ENCODE measurements at places on chromosomes 5 and 9.
A peak's percentile ranks its signal among the peaks of the same experiment; 100 is the strongest.

GRCh38 chr5:36521838-36522745 is 84.3 kb upstream of the SLC1A3 start:
- no peaks in the 10 kb centered on the region for H3K27me3 ChIP-seq
- H3K27ac ChIP-seq, result no peak overlapping the region
- H3K4me3 ChIP-seq, result no peak overlapping the region

- H3K27me3 ChIP-seq, result peaks cover 6% of the 10 kb centered on the region
- DNase-seq, result no peak
- H3K36me3 ChIP-seq, result no peaks in the 10 kb centered on the region
- H3K27ac ChIP-seq, result no peak overlapping the region
- no peaks in the 10 kb centered on the region for H3K4me1 ChIP-seq
Observed at GRCh38 chr9:86891091-86891490, 56.2 kb downstream of the GAS1 start.

DNA sequence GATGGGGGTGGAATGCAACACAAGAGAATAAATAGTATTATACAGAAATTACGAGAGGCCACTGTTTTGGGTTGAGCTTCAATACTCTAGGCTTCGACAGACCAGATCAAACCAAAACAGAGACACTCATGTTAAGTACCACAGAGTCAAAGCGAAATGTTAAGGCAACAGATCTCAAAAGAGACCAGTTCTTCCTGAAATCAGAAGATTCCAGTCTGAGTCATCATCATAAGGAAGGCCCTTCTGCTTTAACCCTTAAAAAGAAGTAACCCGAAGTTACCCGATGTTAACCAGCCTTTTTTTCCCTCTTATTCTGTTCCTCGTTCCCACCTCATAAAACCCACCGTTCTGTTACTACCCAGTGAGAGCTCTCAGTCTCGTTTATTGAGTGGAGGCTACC is 75.9 kb downstream of the SFXN1 start:
- DNase-seq, result no peak
- no peak overlapping the region for H3K4me3 ChIP-seq

DNA sequence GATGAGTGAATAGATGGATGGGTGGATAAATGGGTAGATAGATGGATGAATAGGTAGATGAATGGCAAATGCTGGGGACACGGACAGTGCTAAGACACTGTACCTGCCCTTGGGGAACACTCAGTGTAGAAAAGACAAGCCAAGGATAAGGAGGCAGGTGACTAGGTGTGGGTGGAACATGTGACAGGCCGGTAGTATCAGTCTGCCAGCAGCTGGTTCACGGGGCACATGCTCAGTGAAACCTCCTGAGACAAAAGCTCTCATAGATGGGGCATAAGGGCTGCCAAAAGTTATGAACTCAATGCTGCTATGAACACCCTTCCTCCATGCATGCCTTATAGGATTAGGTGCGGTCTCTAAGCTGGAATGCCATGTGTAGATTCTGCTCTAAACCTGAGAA is 71.0 kb downstream of the C5orf15 start:
- DNase-seq, result no peak
- H3K27ac ChIP-seq, result no peak overlapping the region
- no peaks in the 10 kb centered on the region for H3K27me3 ChIP-seq
- no peak overlapping the region for H3K4me3 ChIP-seq
- no peaks in the 10 kb centered on the region for H3K4me1 ChIP-seq
- H3K36me3 ChIP-seq, result no peaks in the 10 kb centered on the region

- H3K4me3 ChIP-seq, result no peak overlapping the region
- peaks cover 25% of the 10 kb centered on the region for H3K4me1 ChIP-seq
Observed at GRCh38 chr5:163564321-163564938, 59.0 kb downstream of the MAT2B start.

- H3K4me1 ChIP-seq, result no peaks in the 10 kb centered on the region
- H3K27ac ChIP-seq, result no peak overlapping the region
- no peak overlapping the region for H3K4me3 ChIP-seq
- DNase-seq, result no peak
- no peaks in the 10 kb centered on the region for H3K36me3 ChIP-seq
- H3K27me3 ChIP-seq, result peaks cover 8% of the 10 kb centered on the region
Observed at GRCh38 chr9:87324613-87325194, 173.0 kb upstream of the DAPK1 start.

- H3K36me3 ChIP-seq, result no peaks in the 10 kb centered on the region
- H3K4me1 ChIP-seq, result no peaks in the 10 kb centered on the region
- H3K27ac ChIP-seq, result no peak overlapping the region
- peaks cover 6% of the 10 kb centered on the region for H3K27me3 ChIP-seq
- no peak for DNase-seq
- no peak overlapping the region for H3K4me3 ChIP-seq
Observed at GRCh38 chr5:38596981-38597380, 40.5 kb upstream of the LIFR start.

DNA sequence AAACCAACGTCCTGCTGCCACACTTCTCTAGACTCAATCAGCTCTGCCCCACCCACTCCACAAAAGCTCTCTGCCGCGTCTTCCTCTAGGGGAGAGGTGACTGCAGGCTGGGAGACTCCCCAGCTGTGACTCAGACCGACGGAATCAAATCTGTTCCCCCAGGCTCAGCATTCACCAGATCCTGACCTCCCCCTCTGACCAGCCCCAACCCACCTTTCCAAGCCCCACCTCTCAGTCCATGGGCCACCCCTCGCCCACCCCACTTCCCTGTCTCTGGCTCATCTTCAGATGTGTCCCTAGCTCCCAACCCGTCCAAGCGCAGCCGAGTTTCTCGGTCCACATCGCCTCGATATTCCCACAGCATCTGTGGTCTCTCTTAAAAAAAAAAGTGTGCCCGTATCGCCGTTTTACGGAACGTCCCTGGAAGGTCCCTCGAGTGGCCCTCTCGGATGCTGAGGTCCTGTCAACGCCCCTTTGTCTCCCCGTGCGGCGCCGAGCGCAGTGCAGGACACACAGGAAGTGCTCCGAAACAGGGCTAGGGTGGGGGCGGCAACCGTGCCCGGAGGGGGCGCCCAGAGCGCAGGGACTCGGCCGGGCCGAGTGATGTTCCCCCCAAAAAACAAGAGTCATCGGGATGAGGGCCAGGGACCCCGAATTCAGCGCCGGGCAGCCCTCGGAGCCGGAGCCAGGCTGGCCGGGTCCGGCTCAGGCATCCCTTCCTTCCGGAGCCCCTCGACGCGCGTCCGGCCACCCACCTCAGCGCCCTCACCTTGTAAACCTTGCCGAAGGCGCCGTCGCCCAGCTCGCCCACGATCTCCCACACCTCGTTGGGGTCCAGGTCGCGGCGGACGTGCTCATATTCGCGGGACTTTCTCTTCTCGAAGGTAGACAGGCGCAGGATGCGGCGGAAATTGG is 649 bp downstream of the STK10 start:
- peak overlapping the region; percentile 99 for H3K27ac ChIP-seq
- peaks cover 34% of the 10 kb centered on the region for H3K4me1 ChIP-seq
- peaks cover 23% of the 10 kb centered on the region for H3K36me3 ChIP-seq
- peak overlapping the region; percentile 99 for H3K4me3 ChIP-seq

- no peak overlapping the region for H3K27ac ChIP-seq
- H3K27me3 ChIP-seq, result peaks cover 41% of the 10 kb centered on the region
- H3K36me3 ChIP-seq, result no peaks in the 10 kb centered on the region
- DNase-seq, result no peak
- peaks cover 23% of the 10 kb centered on the region for H3K4me1 ChIP-seq
- peak overlapping the region; percentile 20 for H3K4me3 ChIP-seq
Observed at GRCh38 chr9:74499770-74500583, 2.8 kb downstream of the RORB start.

DNA sequence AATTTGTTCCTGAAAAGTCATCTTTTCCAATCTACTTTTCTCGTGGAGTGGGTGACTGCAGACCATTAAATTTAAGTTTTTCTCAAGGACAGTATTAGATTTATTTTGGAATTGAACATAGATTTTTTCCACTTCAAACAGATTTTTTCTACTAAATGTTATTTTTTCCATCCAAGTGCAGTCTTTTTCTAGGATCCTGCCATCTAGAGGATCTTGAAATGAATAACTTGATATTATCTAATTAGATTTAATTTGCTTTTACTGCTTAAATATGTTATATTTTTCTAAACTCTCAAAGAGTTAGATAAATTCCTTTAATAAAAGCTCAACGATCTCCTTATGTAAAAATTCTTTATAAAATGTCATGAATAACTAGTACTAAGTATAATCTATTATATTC is 136.9 kb upstream of the PRR16 start:
- H3K4me3 ChIP-seq, result no peak overlapping the region
- no peaks in the 10 kb centered on the region for H3K27me3 ChIP-seq
- no peak for DNase-seq
- no peaks in the 10 kb centered on the region for H3K36me3 ChIP-seq
- no peak overlapping the region for H3K27ac ChIP-seq
- H3K4me1 ChIP-seq, result no peaks in the 10 kb centered on the region

- H3K36me3 ChIP-seq, result no peaks in the 10 kb centered on the region
- no peak for DNase-seq
- H3K4me3 ChIP-seq, result no peak overlapping the region
- H3K4me1 ChIP-seq, result no peaks in the 10 kb centered on the region
Observed at GRCh38 chr9:115364991-115365390, 247.0 kb upstream of the TNC start.

DNA sequence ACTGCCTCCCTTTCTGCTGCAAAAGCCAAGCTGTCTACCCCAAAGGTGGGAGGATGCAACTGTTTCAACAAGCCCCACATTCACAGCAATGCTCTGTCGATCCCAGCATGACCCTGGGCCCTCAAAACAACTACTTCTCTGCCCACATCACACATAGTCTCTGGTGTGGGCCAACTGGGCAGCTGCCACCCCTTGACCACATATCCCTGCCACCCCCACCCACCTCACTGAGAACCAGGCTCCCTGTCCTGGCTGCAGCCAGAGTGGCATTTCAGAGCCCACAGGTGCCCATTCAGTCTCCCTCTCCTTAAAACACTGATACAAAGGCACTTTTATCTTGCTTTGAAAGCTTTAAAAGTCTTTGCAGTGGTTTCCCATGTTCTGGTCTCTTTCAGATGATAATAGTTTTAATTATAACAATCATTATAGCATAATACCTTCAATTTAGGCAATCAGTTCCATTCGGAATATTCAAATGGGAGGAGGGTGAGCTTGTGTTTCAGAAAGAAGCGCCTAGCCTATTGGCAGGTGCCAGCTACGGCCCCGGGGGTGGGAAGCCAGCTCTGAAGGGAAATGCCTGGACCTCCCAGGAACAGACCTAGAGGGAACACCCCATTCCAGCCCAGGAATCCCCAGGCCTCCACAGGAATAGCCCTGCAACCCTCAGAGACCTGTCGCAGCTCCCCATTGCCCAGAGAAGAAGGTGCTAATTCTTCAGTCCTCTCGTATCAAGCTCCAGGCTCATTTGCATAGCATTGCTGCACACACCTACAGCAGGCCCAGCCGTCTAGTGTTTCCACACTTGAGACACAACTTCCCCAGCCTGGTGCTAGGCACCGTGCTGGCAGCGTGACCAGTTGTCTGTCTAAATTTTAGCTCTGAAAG is 90.8 kb downstream of the C5orf15 start:
- peaks cover 36% of the 10 kb centered on the region for H3K4me1 ChIP-seq
- DNase-seq, result no peak
- peaks cover 2% of the 10 kb centered on the region for H3K36me3 ChIP-seq
- no peak overlapping the region for H3K27ac ChIP-seq
- H3K4me3 ChIP-seq, result no peak overlapping the region
- H3K27me3 ChIP-seq, result peaks cover 2% of the 10 kb centered on the region

DNA sequence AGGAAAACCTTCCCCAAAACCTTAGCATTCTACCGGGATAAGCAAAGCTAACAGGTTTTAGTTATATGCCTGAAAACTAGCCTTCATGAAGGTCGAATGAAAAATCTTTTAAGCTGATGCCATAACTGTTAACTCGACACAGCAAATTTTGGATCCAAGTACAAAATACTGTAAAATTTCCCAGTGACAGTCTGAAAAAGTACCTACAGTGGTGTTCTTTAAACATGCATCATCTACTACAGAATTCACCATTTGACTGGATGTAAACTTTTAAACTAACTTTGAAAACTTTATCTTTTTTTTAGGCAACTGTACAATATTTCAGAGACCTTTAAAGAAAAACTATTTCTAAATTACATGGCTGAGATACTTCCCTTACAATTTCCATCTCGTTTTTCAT is 791 bp downstream of the RAPGEF6 start:
- peak overlapping the region; percentile 87 for H3K27ac ChIP-seq
- peak overlapping the region; percentile 98 for H3K4me3 ChIP-seq
- DNase-seq, result no peak
- peaks cover 24% of the 10 kb centered on the region for H3K4me1 ChIP-seq
- peaks cover 3% of the 10 kb centered on the region for H3K27me3 ChIP-seq

GRCh38 chr5:122099060-122099790 is 21.2 kb upstream of the LOX start:
- no peak overlapping the region for H3K27ac ChIP-seq
- no peaks in the 10 kb centered on the region for H3K4me1 ChIP-seq
- no peaks in the 10 kb centered on the region for H3K27me3 ChIP-seq

GRCh38 chr9:31166516-31166915 is 1217.9 kb upstream of the ACO1 start:
- H3K4me1 ChIP-seq, result no peaks in the 10 kb centered on the region
- no peak overlapping the region for H3K4me3 ChIP-seq
- no peaks in the 10 kb centered on the region for H3K27me3 ChIP-seq
- H3K36me3 ChIP-seq, result peaks cover 1% of the 10 kb centered on the region
- no peak overlapping the region for H3K27ac ChIP-seq
- DNase-seq, result no peak

GRCh38 chr5:120808606-120809005 is 344.5 kb downstream of the PRR16 start:
- H3K27ac ChIP-seq, result no peak overlapping the region
- no peak overlapping the region for H3K4me3 ChIP-seq
- no peak for DNase-seq
- H3K4me1 ChIP-seq, result no peaks in the 10 kb centered on the region

DNA sequence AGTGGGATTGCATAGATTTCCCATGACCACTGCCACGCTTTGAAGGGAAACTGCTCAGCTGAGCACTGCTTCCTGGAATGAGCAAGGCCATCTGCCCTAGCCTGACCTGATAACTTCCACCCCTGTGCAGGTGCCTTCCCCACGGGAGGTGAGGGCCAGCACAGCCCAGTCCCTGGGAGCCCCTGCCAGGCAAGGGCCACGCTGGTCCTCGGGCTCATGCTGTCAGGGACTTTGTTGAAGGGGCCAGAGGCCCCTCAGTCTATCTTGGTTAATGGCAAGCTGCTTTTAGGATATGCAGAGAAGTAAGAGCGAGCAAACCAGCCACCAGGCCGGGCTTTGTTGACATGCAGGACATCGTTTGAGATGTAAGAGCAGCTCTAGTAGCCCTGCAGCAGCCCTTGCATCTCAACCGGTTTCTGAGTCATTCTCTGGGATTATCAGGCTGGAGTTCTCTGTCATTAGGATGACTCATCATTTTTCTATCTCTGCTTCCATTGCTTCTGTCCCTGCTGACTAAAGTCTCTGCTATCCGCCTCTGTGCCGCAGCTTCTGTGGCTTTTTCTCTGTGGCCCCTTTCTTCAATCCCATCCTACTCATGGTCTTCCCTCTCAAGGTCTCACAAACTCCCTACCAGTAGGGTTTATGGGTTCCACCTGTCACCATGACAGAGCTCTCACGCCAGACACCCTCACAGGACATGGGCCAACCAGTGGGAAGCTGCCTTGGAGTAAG is 30.6 kb upstream of the IQGAP2 start:
- no peak overlapping the region for H3K4me3 ChIP-seq
- H3K36me3 ChIP-seq, result no peaks in the 10 kb centered on the region
- H3K27ac ChIP-seq, result no peak overlapping the region
- DNase-seq, result no peak

- H3K27ac ChIP-seq, result no peak overlapping the region
- H3K27me3 ChIP-seq, result no peaks in the 10 kb centered on the region
- DNase-seq, result no peak
Observed at GRCh38 chr9:103811462-103811861, 282.6 kb upstream of the SMC2 start.

Measured in activated CD4-positive, alpha-beta memory T cell treated with anti-CD3 and anti-CD28 coated beads for 36 hours (primary cell).